ENCODE measurements at places on chromosomes 12 and 14.

DNA sequence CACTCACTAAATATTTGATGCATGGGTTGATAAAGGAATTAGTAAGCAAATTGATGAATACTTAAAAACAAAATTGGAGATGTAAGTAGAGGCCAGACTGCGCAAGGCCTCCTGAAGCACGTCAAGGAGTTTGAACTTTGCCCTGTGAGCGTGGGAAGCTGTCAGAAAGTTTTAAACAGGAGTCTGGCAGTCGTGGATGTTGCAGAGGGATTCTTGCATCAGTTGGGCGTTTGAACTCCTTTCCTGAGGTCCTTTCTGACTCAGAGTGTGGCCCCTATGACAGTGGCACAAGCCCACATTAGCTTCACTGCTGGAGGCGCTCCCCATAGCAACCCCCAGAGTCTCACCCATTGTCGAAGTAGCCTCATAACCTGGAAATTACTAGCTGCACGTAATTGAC, 17.9 kb upstream of the IL22 start:
- DNase-seq = no peak

DNA sequence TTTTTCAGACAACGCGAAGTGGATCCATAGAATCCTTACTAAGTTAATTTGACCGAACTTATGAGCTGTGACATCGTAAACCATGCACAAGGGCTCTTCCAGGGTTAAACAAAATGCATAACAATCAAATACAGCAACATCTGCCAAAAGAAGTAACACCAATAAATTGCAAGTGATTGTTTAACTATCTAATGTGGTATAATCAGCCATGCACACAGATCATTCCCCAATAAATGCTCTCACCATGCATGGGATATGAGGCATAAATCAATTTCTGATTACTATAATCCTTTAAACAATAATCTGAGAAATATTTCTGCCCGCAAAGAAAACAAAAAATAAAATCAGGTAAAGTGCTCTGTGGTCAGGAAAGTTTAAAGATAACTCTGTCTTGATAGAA, 7.7 kb upstream of the PLEKHG7 start:
- DNase-seq = no peak

DNA sequence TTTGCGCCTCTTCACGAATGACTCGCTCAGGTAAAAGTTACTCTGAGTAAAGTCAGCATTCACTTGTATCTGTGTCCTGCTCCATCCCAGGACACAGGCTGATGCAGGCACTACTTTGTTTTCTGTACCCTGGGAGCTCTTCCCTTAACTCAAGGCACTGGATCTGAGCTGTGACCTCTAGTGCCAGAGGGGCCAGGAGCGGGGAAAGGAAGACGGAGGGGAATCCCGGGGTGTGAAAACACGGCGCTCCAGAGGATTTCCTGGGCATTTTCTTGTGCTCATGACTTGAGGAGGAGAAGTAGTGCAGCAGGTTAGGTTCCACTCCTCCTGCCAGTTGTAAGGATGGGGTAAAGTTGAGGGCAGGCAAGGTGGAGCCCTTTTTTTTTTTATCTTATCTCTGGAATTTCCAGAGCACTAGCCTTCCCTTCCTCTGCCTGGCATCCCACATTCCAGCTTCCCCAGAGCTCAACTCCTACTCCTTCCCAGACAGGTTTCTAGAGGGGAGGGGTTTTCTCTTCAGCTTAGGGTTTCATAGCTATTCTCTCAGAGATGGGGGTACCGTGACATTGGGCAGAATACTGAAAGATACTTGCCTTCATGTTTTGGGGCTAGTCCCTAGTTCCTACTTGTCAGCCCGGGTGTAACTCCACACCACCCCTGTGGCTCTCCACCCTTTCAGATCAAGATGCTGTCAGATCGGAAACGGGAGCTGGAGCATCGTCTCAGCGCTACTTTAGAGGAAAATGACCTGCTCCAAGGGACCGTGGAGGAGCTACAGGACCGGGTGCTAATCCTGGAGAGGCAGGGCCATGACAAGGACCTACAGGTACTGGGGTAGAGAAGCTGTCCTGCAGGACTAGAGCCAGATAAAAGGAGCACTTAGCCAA, 52.3 kb downstream of the RAB35 start:
- DNase-seq = no peak

- no peak for DNase-seq
These were observed 62.7 kb downstream of the TUNAR start for GRCh38 chr14:95939335-95939734.

DNA sequence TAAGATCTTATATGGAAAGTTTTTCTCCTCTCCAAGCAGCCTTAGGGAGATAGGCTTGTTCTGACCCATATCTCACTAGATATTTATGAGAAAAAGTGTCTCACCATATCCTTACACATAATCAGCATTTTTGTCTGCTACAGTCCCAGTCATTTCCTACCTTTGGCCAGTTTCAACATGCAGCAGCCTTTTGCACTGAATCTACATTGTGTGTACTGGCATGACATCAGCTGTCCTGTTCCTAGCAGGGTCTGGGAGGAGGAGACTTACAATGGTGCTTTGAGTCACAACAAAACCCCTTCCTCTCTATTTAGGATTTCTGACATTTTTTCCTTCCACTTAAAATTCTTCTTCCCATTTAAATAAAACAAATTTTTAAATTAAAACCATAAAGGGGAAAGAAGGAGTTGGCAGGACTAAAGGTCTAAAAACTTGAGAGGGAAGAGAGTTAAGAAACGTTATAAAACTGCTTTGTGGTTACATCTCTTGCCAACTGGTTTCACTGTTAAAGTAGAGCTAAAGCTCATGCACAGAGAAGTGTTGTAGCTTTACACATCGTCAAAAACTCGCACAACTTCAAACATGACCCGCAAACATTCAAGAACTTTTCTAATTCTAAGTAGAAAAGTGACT, 53.3 kb upstream of the CERS5 start:
- DNase-seq = no peak

Measured in NCI-H1436 treated with DMSO at 0.1 percent for 48 hours (cell line).